Smooth muscle cell of the pulmonary artery (primary cell): ENCODE measurements at places on chromosomes 5 and 9. TPM values are rescaled to one million over a fixed set of nuclear protein-coding genes. Genes with fewer than 3 reads are reported as not detected.

The PRRX2 gene
- total RNA-seq = 11.3 and 17.9 TPM in 2 replicates

The RNF180 gene
- 6.0 and 7.6 TPM in 2 replicates for total RNA-seq

The PRLR gene
- total RNA-seq = 0.07 and 0.10 TPM in 2 replicates

The GFI1B gene
- not detected in 2 replicates for total RNA-seq

The SPATA31D4 gene
- total RNA-seq = not detected in 2 replicates

The WDR38 gene
- total RNA-seq = not detected in 2 replicates

The TNFSF8 gene
- not detected in 2 replicates for total RNA-seq

The GOLM1 gene
- 43.6 and 66.2 TPM in 2 replicates for total RNA-seq
